Activated CD4-positive, alpha-beta T cell treated with anti-CD3 and anti-CD28 coated beads, Interleukin-2, amount 10 ng/mL, durations not matched to agents 7 days and 5 days (primary cell): ENCODE measurements at places on chromosomes 3 and 15.

DNA sequence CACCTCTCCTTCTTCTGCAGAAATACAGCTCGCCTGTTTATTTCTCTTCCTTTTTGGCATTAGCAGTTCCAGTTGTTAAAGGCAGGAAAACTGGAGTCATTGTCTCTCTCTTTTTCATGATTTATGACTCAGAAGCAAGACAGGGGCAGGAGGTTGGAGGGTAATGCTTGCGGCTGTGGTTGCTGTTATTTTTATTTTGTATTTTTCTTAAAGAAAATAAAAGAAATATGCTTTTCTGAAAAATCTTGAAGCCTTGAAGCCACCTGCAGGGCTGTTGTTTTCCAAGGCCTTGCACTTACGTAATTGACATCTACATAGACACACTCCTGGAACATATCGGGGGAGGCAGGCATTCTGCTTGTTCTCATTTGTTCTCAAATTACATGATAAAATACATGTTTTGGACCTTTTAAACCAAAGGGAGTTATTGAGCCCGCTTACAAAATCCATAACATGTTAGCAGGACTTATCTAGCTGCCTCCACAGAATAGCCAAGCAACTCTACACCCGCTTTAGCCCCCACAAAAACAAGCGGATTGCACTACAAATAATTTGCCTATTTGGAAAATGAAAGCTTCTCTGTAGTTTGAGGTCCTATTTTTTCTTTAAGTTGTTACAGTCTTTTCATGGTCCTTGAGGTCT lies 1004.6 kb upstream of the NR2F2 start:
- DNase-seq: no peak

GRCh38 chr3:181936774-181937173 lies 225.0 kb downstream of the SOX2 start:
- DNase-seq: no peak

GRCh38 chr3:126434931-126435411 lies 40.3 kb downstream of the CFAP100 start:
- no peak for DNase-seq

GRCh38 chr3:108029466-108029865 lies 61.4 kb downstream of the CD47 start:
- no peak for DNase-seq
